T-helper 2 cell (primary cell): ENCODE measurements at places on chromosomes 4 and X.

GRCh38 chrX:44143061-44143602, 169.9 kb upstream of the NDP start:
- DNase-seq: no peak

- DNase-seq: no peak
Measured at GRCh38 chr4:89213382-89213701, 94.3 kb downstream of the GPRIN3 start.

DNA sequence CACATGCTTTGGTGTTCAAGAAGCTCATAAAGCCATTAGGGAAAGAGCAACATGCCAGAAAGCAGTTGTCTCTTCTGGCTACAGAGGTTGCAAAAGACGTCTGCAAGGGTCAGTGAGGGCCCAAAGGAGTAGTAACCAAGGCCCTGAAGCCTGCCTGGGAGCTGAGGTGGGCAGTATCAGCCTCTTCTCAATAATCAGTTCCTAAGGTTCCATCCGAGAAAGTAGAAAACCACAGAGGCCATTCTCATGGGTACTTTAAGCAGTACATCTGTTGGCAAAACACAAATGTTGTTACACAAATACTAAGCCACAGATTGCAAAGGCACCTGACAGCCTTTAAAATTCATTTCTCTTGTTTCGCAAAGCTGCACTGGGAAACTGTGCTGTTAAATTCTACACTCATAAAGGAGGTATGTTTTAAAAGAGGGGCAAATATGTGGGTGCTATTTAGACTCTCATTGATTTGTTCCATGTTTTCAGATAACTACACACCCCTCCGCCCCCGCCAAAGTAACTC, 37.7 kb downstream of the MECP2 start:
- DNase-seq: no peak

- no peak for DNase-seq
Measured at GRCh38 chr4:101348995-101349800, 1.9 kb upstream of the PPP3CA start.

DNA sequence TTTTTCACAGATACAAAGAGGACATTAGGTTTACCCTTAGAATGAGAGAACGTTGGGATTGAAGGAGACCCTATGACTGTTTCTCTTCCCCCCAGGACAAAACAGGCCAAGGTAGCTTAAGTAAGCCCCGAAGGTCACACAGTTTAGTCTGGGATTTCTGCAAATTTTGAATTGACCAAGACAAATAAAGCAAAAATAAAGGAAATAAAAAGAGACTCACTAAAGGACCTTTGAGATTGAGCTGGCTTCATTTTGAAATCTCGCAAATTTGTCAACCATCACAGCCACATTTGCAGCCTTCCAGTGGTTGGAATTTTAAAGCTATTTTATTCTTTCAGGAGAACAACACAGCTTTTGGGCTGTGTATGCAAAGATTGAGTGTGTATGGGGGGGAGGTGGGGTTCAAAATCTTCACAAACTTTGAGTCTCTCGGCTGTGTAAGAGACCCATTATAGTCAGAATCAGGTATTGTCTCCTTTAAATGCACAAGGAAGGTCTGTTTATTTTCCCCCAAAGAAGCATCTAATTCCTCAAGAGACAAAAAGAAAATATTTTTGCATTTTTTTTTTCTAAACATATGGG, 4.2 kb downstream of the TMSB4X start:
- DNase-seq: no peak

- DNase-seq: no peak
Measured at GRCh38 chr4:149841686-149842085, 26.0 kb upstream of the IQCM start.
